ENCODE measurements at places on chromosomes 12 and 14.

- DNase-seq: no peak
Observed at GRCh38 chr12:62655666-62656151, 189.1 kb downstream of the MON2 start.

DNA sequence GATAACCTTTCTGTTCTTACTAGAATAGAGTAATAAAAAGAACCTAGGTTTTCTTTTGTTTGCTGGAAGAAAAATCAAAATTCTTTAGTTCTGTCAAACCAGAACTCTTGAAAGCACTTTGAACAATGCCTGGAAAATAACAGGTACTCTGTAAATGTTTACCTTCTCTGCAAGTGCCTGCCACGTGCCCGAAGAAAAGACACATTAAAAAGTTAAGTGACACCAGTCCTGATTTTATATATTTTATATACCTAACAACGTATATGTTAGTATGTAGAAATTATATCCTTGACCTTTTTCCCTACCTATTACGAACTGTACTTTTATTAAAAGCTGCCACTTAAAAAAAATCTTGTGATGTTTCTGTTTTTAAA is 976 bp downstream of the THAP2 start:
- no peak for DNase-seq

DNA sequence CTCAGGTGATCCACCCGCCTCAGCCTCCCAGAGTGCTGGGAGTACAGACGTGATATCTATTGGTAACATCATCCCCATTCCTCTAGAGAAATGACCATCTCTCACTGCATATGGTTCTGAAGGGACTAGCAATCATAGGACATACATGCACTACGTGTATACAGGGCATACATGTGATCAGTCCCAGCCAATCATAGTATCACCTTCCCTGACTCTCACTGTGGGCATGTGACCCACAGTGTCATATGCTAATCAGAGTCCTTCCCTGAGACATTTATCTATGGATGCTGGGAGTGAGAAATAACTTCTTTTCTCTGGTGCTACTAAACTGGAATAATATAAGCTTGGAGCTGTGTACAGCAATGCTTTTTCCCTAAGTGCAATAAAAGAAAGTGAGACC is 12.1 kb upstream of the FBXW8 start:
- no peak for DNase-seq

DNA sequence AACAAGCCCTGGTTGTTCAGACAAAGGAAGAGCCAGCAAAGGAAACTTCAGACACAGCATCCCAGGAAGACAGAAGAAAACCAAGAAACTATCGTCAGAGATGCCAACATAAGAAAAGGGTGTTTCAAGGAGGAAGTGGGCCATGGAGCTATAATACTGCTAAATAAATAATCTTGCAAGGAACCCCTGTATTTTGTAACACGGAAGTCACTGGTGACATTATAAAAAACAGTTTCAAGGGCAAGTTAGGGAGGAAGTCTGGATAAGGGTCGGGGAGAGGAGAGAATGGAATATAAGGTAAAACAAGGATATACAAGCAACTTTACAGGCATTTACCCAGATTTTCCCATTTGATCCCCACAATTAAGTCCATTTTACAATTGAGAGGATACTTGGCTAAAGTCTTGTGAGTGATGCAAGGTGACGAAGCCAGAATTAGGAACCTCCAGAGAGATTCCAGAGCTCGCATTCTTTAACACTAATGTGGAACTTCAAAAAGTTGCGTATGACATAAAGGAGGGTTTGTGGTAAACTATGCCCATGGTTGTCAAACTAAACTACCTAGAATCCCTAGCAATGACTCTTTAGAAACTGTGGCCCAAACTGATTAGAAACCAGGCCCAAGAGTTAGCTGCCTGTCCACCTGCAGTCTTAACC is 46.4 kb downstream of the PPM1H start:
- no peak for DNase-seq

DNA sequence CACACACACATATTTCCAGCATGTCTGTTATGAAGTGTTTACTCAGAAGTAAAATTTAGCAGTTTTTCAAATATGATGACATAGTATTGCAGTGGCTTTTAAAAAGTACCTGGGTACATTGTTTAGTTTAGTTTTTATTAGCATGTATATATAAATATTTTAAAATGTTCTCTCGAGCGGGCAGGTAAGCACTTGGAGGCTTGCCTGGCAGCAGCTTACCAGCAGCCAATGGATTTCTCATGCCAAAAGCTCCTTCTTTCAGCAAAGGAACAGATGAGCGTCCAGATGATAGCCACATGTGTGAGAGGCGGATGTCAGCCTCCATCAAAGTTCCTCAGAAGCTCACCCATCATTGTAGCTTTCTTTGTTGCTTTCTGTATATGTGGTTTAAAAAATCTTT is 57.2 kb upstream of the LRIG3 start:
- DNase-seq: no peak

DNA sequence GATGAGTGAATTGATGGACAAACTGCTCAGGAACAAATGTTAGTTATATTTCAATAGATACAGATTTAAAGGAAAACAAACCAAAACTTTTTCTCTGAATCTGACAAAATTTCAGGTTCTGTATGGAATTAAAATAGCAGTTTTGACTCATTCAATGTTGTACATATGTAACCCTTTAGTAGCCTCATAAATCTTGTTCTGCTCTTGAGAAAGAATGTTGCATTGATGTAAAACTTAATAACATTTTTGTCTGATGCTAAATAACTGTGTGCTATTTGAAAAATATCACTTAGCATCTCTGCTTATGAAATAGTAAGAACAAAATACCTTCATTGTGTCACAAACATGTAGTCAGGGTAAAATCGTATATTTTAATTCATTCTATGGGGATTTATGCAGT is 168.9 kb upstream of the NOVA1 start:
- DNase-seq: no peak

GRCh38 chr14:94593749-94594431 is 12.7 kb downstream of the SERPINA5 start:
- no peak for DNase-seq

- peak; percentile 61 for DNase-seq
Observed at GRCh38 chr12:116980083-116980482, 69.3 kb downstream of the FBXW8 start.

DNA sequence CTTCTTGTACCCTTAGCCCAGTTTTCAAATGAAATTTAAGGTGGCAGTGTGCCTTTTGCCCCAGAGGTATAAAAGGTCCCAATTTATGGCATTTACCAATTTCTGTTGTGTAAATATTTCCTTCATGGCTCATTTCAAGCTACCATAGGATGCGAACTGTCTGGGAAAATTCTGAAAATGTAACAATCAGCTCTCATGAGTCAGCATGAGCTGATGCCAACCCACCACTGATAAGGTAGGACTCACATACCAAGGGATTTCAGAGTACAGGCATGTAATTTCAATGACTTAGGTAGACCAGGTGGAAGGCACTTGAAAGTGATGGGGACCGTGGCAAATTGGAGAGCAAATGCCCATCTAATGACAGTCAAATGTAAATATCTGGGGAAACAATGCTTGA is 169.5 kb downstream of the TTC8 start:
- DNase-seq: peak; percentile 85

DNA sequence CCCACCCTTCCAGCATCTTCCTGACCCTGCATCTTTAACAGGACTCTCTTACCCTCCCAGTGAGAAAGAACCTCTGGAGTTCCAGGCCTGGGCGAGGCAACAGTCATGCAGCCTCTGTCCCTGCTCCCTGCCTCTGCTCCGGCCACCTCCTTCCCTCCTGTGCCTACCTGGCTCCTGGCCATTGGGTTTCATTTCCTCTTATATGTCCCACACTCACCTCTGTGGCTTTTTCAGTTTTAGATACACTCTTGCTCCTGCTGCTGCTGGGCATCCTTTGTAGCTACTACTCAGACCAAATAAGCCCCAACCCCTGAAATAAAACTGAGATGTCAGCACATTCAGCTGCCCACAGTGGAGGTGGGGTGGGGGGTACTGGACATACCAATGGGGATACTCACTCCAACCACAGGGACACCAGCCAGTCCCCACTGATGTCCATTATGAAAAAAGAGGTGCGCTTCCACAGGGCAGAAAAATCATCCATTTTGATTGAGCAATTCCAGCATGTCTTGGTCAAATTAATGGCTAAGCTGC is 99.1 kb upstream of the NRXN3 start:
- DNase-seq: no peak

- DNase-seq: no peak
Observed at GRCh38 chr14:92175811-92176210, 54.0 kb downstream of the CPSF2 start.

GRCh38 chr14:91246051-91246852 is 1.7 kb upstream of the GPR68 start:
- DNase-seq: no peak

GRCh38 chr12:981176-981828 is 9.7 kb upstream of the ERC1 start:
- DNase-seq: no peak

DNA sequence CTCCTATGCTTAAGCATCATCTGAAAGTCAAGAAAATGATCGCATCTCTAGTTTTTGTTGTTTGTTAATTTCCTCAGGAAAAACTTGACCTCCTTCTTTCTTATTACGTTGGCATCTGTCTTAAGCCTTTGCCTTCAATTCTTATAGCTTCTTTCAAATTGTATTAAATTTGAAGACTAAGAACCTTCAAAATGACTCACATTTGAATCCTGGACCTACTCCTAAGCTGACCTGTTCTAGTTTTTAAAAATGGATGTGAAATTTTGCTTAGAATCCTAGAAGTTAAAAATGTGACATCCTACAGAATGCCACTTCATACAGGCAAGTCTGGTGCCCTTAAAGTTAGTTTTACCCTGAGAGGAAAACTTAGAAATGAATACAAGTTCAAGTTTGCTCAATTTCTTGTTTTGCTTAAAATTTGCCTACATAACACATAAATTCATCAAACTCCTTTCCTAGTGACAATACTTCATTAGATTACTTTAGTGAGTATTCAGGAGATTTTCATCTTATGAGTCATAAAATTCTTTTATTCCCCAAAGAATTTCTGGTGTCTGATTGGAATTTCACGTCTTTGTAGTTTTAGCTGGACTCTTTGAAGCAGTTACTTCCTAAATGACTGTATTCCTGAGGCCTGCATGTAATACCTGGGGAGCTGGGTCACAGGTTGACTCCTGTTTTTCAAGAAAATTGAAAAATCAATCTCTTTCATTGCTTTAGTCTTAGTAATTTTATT is 152.3 kb downstream of the MSRB3 start:
- DNase-seq: no peak

GRCh38 chr12:9757433-9758025 is 3.2 kb downstream of the CD69 start:
- peak; percentile 21 for DNase-seq

DNA sequence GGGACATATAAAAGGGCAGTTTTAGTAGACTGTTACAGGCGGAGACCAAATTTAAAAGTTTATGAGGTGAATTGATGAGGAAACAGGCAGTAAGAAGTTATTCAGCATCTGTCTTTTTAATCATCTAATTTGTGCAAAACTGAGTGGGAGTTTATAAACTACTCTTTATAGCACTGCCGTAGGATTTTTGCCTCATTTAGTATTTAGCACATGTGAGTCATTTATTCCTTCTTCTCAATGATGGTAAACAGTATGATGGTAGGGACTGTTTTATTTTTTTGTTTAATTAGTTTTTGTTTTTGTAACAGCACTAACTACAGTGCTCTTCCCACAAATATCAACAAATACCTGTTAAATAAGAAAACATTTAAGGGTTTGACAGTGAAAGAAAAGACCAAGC is 20.6 kb downstream of the TOGARAM1 start:
- DNase-seq: no peak

GRCh38 chr12:109099431-109100020 is 2.1 kb downstream of the UNG start:
- DNase-seq: no peak

GRCh38 chr12:2384533-2385351 is 332.0 kb downstream of the CACNA1C start:
- DNase-seq: no peak

DNA sequence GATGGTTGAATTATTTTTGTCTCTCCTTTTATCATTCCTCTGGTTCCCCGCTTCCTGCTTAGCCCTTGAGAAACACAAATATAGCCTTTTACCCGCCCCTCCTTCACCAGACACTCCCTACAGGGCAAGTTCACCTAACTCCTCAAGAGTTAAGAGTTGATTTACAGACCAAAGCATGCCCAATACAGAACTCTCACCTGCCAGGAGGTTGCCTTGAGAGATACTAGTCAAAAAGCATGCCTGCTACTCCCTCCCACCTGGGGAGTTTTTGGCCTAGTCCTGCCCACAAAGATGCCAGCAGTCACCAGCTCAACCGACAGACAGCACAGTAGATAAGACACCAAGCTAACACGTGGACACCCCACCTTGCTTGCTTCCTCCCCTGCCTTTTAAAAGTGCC is 11.2 kb downstream of the LGMN start:
- no peak for DNase-seq

- DNase-seq: no peak
Observed at GRCh38 chr12:121033625-121034349, 5.3 kb downstream of the OASL start.

- DNase-seq: peak; percentile 69
Observed at GRCh38 chr12:52667509-52667908, 12.7 kb downstream of the KRT1 start.

DNA sequence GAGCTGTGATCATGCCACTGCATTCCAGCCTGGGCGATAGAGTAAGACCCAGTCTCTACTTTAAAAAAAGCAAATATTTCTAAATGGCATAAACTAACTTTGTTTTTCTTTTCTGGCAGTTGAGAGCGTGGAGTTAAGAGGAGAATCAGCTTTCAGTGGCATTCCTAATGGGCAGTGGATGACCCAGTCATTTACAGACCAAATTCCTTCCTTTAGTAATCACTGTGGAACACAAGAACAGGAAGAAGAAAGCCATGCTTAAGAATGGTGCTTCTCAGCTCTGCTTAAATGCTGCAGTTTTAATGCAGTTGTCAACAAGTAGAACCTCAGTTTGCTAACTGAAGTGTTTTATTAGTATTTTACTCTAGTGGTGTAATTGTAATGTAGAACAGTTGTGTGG is 21.2 kb downstream of the TDG start:
- DNase-seq: no peak

- DNase-seq: no peak
Observed at GRCh38 chr12:14650789-14651188, 45.6 kb downstream of the GUCY2C start.

GRCh38 chr12:22600181-22600580 is 24.8 kb upstream of the ETNK1 start:
- no peak for DNase-seq

DNA sequence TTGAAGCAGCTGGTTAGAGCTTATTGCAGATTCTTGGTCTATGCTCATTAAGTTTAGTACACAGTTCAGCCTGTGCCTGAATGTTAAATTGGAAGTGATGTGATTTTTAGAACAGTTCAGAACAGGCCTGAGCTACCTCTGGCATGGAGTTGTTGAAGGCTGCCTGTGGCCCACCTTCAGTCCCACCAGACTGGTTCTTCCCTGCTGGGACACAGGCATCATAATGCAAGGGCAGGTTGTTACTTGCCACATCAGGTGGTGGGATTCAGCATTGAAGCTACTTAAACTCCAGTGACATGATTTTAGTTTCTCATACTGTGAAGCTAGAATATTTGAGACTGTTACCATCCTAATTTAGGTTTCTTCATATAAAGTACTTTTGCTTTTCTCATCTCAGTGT is 49.4 kb downstream of the PROX2 start:
- no peak for DNase-seq

GRCh38 chr14:100405760-100406455 is 82.8 kb downstream of the SLC25A47 start:
- DNase-seq: no peak

GRCh38 chr14:77469539-77469938 is 11.6 kb downstream of the AHSA1 start:
- no peak for DNase-seq

Measured in trophoblast cell (in vitro differentiated cells and primary cell).